ENCODE measurements at places on chromosomes 12 and 14.

GRCh38 chr14:68274725-68275124 is 455.1 kb downstream of the RAD51B start:
- no peak for DNase-seq

GRCh38 chr14:101962503-101962874 is 1.9 kb upstream of the DYNC1H1 start:
- DNase-seq, result no peak

GRCh38 chr12:56160193-56160763 is 2.1 kb downstream of the MYL6 start:
- no peak for DNase-seq

DNA sequence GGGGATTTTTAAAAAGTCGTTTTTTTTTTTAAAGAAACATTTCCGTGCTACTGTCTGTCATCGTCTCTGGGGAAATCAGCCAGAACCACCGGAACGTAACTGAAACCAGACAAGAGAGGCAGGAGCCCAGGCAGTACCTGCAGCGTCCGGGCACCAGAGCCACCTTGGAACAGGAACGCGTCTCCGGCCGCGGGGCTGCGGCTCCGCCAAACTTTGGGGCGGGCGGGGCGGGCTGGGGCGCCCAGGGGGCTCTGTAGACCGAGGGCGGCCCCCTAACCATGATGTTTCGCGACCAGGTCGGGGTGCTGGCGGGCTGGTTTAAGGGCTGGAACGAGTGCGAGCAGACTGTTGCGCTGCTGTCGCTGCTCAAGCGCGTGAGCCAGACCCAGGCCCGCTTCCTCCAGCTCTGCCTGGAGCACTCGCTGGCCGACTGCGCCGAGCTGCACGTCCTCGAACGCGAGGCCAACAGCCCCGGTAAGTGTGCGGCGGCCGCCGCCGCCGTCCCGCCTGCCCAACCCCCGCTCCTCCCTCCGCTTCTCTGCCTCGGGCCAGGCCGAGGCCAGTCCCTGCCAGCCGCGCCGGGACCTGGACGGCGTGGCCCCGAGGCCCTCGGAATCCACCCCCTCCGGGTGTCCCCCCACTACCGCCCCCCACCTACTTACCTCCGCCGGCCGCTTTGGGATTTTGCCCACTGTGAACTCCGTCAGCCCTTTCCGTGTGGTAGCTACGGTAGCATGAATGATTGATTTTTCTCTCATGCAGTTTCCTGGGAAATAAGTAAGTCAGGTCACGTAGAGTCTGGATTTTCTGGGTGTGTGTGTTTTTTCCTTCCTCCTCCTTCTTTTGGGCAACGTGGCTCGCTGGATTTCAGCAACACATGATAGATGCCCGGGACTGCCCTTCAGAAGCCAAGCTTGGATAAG is 972 bp downstream of the SAMD4A start:
- no peak for DNase-seq

- no peak for DNase-seq
These were observed 85.9 kb downstream of the TBX3 start for GRCh38 chr12:114598111-114598510.

DNA sequence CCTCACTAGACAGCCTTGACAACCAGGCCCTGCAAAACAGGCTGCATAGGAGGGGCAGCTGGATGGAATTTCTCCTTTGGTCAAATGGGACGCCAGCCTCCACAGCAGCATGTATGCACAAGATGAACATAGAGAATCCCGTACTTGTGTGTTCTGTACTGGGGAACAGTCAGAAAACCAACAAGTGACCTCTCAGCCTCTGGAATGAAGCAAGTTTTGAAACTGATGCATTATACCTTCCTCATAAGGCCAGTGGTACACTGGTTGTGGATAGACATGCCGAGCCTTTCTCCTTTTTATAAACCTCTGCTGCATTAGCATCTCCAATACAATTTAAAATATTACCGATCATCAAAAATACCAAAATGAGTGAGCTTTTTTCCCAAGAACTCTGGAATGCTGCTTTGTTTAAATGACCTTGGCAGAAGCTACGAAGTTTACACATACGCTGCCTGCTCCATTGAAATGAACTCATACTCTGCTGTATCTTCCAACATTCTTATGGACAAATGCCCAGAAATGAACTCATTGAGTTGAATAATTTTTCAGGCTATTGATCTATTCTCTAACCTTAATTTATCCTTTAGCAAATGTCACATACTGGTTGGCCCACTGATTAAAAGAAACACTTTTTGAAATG is 47.6 kb upstream of the FERMT2 start:
- DNase-seq, result no peak

DNA sequence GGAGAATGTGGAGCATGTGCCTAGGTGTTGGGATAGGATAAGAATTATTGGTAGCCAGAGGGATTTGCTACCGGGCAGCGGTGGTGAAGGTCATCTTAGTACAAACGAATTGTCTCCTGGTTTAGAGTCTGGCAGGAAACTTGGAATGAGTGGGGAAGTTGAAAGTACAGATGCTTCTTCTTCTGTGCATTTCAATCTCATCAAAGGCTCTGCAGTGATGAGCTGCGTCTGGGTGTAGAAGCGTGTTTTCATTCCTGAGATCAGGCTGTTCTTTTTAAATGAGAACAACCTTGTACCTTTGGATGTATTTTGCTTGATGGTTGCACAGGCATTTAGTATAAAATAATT is 2.1 kb downstream of the WNK1 start:
- DNase-seq, result no peak

DNA sequence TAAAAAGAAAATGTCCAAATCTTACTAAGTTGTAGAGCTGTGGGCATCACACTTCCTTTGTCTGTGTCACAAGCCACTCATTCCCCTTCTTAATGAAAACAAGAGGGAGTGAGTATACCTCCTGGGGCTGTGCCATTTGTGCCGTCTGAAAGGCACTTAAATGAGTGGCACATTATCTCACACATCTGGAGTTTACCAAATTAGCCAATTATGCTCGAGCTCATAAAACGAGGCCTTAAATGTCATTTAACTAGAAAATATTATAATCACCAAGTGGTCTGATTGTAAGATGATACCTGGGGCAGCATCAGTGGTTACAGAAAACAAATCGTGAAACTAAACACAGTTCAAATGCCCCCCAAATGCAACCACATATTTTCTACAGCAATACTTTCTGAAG is 146.1 kb downstream of the PAX9 start:
- no peak for DNase-seq

Measured in vagina (tissue), 2 donors.